ENCODE measurements at places on chromosomes 5 and 9. TPM values are rescaled to one million over a fixed set of nuclear protein-coding genes. Genes with fewer than 3 reads are reported as not detected.

DNA sequence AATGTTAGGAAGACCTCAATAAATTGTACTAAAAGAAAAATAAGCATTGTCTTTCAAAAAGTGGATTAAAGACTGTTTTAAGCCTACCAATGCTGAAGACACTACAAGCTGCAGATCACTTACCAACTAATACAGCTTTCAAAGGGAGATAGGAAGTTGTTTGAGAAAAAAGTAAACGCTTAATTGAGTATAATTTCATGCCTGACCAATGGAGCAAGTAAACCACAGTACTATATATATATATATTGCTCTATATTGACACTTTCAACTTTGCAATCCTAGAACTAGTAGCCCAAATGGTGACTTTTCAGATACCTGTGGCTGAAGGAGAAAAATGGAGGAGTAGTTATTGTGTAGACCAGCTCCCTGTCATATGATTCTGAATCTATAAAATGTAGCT is 85.7 kb downstream of the FREM1 start:
- DNase-seq, result no peak

- DNase-seq, result no peak
Measured at GRCh38 chr5:168162464-168162863, 129.0 kb upstream of the WWC1 start.

DNA sequence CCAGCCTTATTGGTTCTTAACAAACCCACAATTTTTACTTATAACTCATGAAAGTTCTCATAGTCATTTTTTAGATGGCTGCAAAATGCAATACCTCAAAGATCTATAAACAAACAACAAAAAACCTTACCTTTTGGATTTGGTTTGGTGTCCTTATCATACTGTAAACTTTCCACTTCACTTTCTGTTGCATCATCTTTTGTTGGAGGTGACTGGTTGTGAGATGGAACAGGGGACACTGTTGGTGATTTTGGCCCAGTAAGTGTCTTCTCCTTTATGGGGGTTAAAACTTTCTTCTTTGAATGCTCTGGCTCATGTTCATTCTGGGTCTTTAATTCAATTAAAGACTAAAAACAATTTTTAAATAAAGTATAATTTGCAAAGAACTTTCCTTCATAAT is 33.4 kb downstream of the CEP120 start:
- DNase-seq, result no peak

The MARCHF11 gene
- not detected for total RNA-seq

The ZNF300 gene
- total RNA-seq, result 9.4 TPM

- no peak for DNase-seq
Measured at GRCh38 chr5:78127875-78128274, 166.6 kb downstream of the AP3B1 start.

DNA sequence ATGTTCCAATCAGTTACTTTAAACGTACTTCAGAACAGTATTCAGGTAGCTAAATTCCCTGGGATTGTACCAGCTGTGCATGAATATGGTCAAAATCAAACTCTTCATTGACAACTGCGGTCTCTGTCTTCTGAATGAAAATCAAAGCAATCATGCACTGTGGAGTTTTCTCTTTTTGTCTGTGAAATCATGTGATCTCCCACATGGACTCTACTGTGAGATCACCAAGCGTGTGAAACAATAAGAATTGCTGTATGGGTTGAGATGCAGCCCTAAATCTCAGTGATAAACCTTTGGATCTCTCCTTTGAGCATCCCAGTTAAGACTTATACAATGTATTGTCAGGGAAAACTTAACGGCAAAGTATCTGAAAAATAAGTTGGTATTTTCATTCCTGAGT is 6.1 kb downstream of the NRG2 start:
- no peak for DNase-seq

The GABRA1 gene
- total RNA-seq, result 9.7 TPM

The SEPTIN8 gene
- 27.1 TPM for total RNA-seq

The OLFM1 gene
- total RNA-seq, result 35.5 TPM

Measured in Daoy (cell line).